ENCODE measurements at places on chromosomes 6 and 20. TPM values are rescaled to one million over a fixed set of nuclear protein-coding genes. Genes with fewer than 3 reads are reported as not detected.

Gene RRAGD
- 10.9 TPM for total RNA-seq

DNA sequence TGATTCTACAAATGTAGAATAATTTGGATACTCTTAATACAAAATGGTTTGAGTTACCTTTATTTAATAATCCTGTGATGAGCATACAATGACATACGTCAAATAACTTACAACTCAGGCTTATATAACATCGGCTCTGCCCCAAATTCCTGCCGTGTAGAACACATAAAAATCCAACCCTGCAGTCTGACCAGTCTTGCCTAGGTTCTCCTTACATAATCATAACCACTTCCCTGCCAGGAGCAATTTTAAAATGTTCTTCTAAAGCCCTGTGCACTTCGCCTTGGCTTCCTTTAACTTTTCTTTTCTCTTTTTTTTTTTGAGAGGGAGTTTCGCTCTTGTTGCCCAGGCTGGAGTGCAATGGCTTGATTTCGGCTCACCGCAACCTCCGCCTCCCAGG lies 16.2 kb upstream of the IER3 start:
- H3K27ac ChIP-seq: no peak overlapping the region
- peaks cover 11% of the 10 kb centered on the region for H3K36me3 ChIP-seq

GRCh38 chr6:11398451-11399326 lies 138.9 kb upstream of the TMEM170B start:
- H3K27ac ChIP-seq: no peak overlapping the region
- H3K27me3 ChIP-seq: no peaks in the 10 kb centered on the region
- H3K4me3 ChIP-seq: no peak overlapping the region

DNA sequence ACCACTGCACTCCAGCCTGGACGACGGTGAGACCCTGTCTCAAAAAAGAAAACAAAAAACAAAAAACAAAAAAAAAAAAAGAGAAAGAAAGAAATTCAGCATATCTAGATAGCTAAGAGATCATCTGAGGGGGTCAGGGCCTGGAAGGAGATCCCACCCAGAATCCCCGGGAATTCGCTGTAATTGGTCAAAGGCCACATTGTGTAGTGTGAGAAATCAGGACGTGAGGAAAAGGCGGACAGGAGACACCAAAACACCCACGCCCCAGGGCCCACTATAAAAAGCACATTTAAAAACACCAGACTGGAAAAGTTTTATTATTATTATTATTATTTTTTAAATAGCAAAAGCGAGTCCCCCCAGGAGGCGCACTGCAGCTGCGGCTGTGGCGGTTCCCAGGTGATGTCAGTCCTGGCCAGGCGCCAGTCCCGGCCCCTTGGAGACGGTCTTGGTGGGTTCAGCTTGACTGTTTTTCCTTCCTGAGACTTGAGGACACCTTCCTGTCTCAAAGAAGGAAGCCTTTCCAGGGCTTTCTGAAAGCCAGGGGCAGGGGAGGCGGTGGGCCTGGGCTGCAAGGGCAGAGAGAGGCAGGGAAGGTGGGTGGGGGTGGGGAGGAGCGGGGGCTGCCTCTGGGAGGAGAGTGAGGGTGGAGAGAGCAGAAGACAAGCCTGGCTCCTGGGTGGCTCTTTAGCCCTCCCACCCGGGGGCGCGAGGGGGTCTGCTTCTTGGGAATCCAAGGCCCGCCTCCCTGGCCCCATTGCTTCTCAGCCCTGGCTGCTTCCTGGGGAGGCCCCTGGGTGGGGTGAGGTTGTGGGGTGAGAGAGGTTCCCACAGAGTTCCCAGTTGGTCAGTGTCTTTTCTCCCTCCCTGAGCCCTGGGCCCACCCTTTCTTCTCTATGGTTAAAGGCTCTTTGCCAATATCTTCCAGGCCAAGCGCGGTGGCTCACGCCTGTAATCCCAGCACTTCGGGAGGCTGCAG lies 14.5 kb downstream of the TCF15 start:
- H3K4me3 ChIP-seq: no peak overlapping the region
- no peak for DNase-seq
- H3K4me1 ChIP-seq: no peaks in the 10 kb centered on the region
- H3K27me3 ChIP-seq: no peaks in the 10 kb centered on the region
- H3K27ac ChIP-seq: no peak overlapping the region
- H3K36me3 ChIP-seq: no peaks in the 10 kb centered on the region

DNA sequence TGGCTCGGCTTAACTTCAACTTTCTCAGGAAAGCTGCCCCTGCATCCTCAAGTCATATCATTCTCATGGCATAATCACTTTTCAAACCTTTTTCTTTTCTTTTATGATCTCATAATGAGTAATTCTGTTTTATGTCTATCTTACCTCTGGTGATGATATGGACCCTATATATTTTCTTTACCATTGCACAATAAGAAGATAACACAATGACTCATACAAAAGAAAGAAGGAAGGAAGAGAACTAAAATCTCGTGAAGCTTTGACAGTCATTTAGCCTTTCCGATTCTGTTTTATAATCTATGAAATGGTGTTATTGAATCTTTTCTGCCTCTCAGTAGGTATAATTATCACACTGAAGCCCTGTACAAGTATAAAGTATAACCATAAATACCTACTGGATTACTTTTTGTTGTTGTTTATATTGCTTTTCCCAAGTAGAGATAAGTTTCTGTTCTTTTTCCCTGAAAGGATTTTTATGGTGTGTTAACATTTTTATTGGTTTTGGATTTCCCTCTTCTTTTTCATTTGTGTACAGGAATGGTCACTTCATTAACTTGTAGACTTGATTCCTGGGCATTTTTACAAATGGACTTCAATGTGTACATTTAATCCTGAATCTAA lies 300.9 kb downstream of the LAMA2 start:
- H3K4me1 ChIP-seq: no peaks in the 10 kb centered on the region
- H3K4me3 ChIP-seq: no peak overlapping the region
- no peak overlapping the region for H3K27ac ChIP-seq
- peaks cover 2% of the 10 kb centered on the region for H3K27me3 ChIP-seq
- H3K36me3 ChIP-seq: no peaks in the 10 kb centered on the region

Measured in activated naive CD8-positive, alpha-beta T cell treated with anti-CD3 and anti-CD28 coated beads, Interleukin-2, amount 10 ng/mL, durations not matched to agents 7 days and 5 days (primary cell).